ENCODE measurements at places on chromosomes 1 and 21. TPM values are rescaled to one million over a fixed set of nuclear protein-coding genes. Genes with fewer than 3 reads are reported as not detected.

GRCh38 chr1:200488375-200489165 is 78.7 kb upstream of the ZNF281 start:
- no peaks in the 10 kb centered on the region for H3K4me1 ChIP-seq
- DNase-seq = peak; percentile 82
- no peak overlapping the region for H3K27ac ChIP-seq
- H3K4me3 ChIP-seq = no peak overlapping the region
- no peaks in the 10 kb centered on the region for H3K36me3 ChIP-seq

- no peak overlapping the region for H3K4me3 ChIP-seq
- H3K27me3 ChIP-seq = no peaks in the 10 kb centered on the region
- H3K36me3 ChIP-seq = no peaks in the 10 kb centered on the region
- no peak for DNase-seq
- no peaks in the 10 kb centered on the region for H3K4me1 ChIP-seq
- H3K27ac ChIP-seq = no peak overlapping the region
Measured at GRCh38 chr21:16956824-16957223, 556.0 kb upstream of the CXADR start.

DNA sequence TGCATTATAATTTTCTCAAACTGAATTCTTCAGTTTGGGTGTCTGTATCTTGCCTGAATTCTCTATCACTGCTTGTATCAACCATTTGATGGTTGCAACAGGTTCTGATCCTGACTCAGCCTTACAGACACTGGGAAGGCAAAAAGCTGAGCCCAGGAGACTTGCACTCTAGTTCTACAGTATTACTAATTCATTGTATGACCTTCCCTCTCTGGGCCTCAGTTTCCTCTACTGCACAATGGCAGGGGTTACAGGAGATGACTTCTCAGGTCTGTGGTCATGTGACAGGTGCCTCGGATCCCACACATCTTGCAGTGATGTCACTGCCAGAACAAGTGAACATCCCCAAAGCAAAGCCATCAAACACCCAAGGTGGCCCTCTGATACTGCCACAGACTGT is 38.7 kb downstream of the RRAGC start:
- H3K36me3 ChIP-seq = no peaks in the 10 kb centered on the region
- peaks cover 7% of the 10 kb centered on the region for H3K4me1 ChIP-seq
- H3K4me3 ChIP-seq = no peak overlapping the region
- no peak for DNase-seq

- no peak overlapping the region for H3K4me3 ChIP-seq
- no peaks in the 10 kb centered on the region for H3K36me3 ChIP-seq
- H3K27ac ChIP-seq = no peak overlapping the region
- DNase-seq = no peak
Measured at GRCh38 chr1:182430263-182431068, 19.5 kb upstream of the RGSL1 start.

- H3K27me3 ChIP-seq = peaks cover 13% of the 10 kb centered on the region
- DNase-seq = no peak
- no peaks in the 10 kb centered on the region for H3K4me1 ChIP-seq
- no peak overlapping the region for H3K27ac ChIP-seq
- H3K4me3 ChIP-seq = no peak overlapping the region
Measured at GRCh38 chr1:17957588-17958267, 149.9 kb upstream of the IGSF21 start.

DNA sequence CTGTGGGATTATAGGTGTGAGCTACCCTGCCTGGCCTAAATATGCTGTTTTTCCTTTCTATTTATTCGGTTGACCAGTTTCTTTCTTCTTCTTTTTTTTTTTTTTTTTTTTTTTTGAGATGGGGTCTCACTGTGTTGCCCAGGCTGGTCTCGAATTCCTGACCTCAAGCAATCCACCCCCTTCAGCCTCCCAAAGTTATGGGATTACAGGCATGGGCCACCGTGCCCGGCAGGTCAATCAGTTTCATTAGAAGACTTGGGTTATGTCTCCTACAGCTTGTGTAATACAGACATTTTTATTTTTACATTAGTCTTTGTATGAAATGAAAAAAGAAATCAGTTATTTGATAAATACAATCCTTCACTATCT is 61.1 kb downstream of the UCK2 start:
- no peak overlapping the region for H3K4me3 ChIP-seq
- H3K27ac ChIP-seq = no peak overlapping the region
- no peaks in the 10 kb centered on the region for H3K27me3 ChIP-seq
- no peak for DNase-seq
- H3K36me3 ChIP-seq = peaks cover 21% of the 10 kb centered on the region
- H3K4me1 ChIP-seq = no peaks in the 10 kb centered on the region

DNA sequence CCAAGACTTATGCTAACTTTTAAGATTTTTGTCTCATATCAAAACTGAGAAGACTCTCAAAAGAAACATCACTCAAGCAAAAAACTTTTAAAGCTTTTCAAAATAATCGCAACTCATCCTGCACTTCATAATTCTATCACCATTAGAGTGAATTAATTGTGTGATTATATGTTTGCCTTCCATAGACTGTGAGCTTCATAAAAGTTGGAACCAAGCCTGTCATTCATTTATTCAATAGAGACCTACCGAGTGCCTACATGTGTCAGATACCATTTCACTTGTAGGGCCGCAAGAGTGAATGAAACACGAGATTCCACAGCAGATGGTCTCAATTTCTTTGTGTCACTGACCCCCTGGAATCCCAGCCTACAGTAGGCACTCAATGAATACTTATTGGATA is 106.4 kb downstream of the RHOU start:
- H3K27me3 ChIP-seq = peaks cover under 1% of the 10 kb centered on the region
- DNase-seq = no peak
- no peak overlapping the region for H3K4me3 ChIP-seq
- no peaks in the 10 kb centered on the region for H3K36me3 ChIP-seq

- peaks cover 30% of the 10 kb centered on the region for H3K4me1 ChIP-seq
- H3K27ac ChIP-seq = no peak overlapping the region
Measured at GRCh38 chr1:71049951-71050598, 2.5 kb upstream of the PTGER3 start.

DNA sequence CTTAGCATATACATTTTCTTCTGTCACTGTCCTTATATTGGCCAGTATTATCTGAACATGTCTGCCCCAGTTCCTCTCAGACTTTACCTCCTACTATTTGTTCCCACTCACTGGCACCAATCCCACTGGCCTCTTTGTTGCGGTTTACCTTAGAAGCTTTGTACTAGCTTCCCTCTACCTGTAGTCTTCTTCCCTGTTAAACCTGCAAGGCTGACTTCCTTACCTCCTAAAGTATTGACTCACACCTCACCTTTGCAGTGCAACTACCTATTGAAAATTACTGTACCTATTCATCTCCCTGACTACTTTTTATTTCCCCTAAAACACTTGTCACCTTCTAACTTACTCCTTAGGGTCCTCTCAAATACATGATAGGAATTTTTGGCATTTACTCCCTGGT is 111.1 kb downstream of the CLEC20A start:
- DNase-seq = no peak
- no peak overlapping the region for H3K4me3 ChIP-seq
- H3K36me3 ChIP-seq = no peaks in the 10 kb centered on the region
- no peak overlapping the region for H3K27ac ChIP-seq
- H3K27me3 ChIP-seq = no peaks in the 10 kb centered on the region

DNA sequence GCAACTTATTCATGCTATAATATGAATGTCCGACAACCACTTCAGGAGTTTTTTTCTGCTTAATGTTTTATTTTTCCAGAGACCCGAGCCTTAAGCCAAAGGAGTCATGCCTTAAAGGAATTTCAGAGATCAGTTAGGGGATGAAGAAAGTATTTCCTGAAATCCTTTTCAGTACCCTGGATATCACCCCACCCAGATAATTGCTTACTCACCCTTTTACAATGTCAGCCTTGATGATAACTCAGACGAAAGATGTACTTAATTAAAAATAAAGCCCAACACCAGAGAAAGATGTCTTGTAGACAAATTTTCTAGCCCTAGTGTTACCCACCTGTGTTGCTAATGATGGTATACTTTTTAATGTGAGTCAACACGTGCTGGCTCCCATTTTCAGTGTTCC is 124.1 kb downstream of the XCL2 start:
- H3K27ac ChIP-seq = no peak overlapping the region
- H3K27me3 ChIP-seq = no peaks in the 10 kb centered on the region
- no peak overlapping the region for H3K4me3 ChIP-seq
- H3K4me1 ChIP-seq = no peaks in the 10 kb centered on the region

- peak; percentile 83 for DNase-seq
- H3K4me1 ChIP-seq = peaks cover 32% of the 10 kb centered on the region
- H3K36me3 ChIP-seq = no peaks in the 10 kb centered on the region
- no peak overlapping the region for H3K4me3 ChIP-seq
- no peaks in the 10 kb centered on the region for H3K27me3 ChIP-seq
Measured at GRCh38 chr1:57489358-57490036, 65.6 kb upstream of the DAB1 start.

GRCh38 chr21:34307991-34308532 is 55.7 kb upstream of the KCNE2 start:
- H3K4me3 ChIP-seq = no peak overlapping the region
- H3K36me3 ChIP-seq = no peaks in the 10 kb centered on the region
- no peak overlapping the region for H3K27ac ChIP-seq
- H3K27me3 ChIP-seq = peaks cover 20% of the 10 kb centered on the region

GRCh38 chr1:226606311-226607267 is 58.0 kb downstream of the STUM start:
- no peak overlapping the region for H3K4me3 ChIP-seq
- DNase-seq = no peak
- no peak overlapping the region for H3K27ac ChIP-seq

DNA sequence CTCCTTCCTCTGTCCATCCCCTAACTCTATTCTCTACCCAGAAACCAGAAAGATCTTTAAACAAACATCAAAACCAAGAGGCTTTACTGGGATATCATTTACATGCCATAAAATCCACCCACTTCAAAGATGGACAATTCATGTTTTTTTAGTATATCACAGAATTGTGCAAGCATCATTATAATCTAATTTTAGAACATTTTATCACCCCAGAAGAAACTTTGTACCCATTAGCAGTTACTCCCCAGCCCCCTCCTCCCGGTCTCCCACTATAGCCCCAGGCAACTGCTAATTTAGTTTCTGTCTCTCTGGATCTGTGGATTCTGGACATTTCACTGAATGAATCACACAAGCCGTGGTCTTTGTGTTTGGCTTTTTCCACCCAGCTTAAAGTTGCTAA is 4.8 kb upstream of the SELENON start:
- H3K27ac ChIP-seq = no peak overlapping the region
- no peaks in the 10 kb centered on the region for H3K36me3 ChIP-seq
- no peak overlapping the region for H3K4me3 ChIP-seq
- DNase-seq = no peak
- H3K27me3 ChIP-seq = no peaks in the 10 kb centered on the region

- no peak overlapping the region for H3K4me3 ChIP-seq
- H3K27me3 ChIP-seq = no peaks in the 10 kb centered on the region
- no peak for DNase-seq
- H3K36me3 ChIP-seq = no peaks in the 10 kb centered on the region
- H3K27ac ChIP-seq = no peak overlapping the region
- H3K4me1 ChIP-seq = peaks cover 22% of the 10 kb centered on the region
Measured at GRCh38 chr1:98098473-98098872, 177.6 kb upstream of the DPYD start.

GRCh38 chr21:35142036-35142815 is 93.1 kb upstream of the RUNX1 start:
- H3K27ac ChIP-seq = no peak overlapping the region
- H3K4me3 ChIP-seq = no peak overlapping the region
- no peaks in the 10 kb centered on the region for H3K27me3 ChIP-seq
- no peak for DNase-seq
- H3K36me3 ChIP-seq = no peaks in the 10 kb centered on the region

GRCh38 chr1:189708674-189709073 is 769.0 kb downstream of the BRINP3 start:
- no peaks in the 10 kb centered on the region for H3K27me3 ChIP-seq
- no peaks in the 10 kb centered on the region for H3K4me1 ChIP-seq
- no peaks in the 10 kb centered on the region for H3K36me3 ChIP-seq
- peak; percentile 31 for DNase-seq
- H3K27ac ChIP-seq = no peak overlapping the region

DNA sequence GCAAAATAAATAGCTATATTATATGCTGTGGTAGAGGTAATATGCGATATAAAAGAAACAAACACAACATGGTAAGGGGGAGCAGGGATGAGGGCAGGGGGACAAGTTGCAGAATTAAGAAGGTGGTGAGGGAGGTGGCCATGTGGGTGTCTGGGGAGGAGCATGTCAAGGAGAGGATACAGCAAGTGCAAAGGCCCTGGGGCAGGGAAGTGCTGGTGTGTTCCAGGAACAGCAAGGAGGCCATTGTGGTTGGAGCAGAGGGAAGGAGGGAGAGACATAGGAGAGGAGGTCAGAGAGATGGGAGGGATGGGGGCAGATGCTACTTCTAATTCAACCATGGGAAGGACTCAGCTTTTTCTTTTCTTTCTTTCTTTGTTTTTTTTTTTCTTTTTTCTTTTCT is 161.2 kb upstream of the IGSF21 start:
- H3K36me3 ChIP-seq = no peaks in the 10 kb centered on the region
- no peak overlapping the region for H3K4me3 ChIP-seq
- no peak overlapping the region for H3K27ac ChIP-seq
- H3K4me1 ChIP-seq = no peaks in the 10 kb centered on the region
- peaks cover 24% of the 10 kb centered on the region for H3K27me3 ChIP-seq
- DNase-seq = no peak

The SLAMF9 gene
- not detected for total RNA-seq

The SZT2 gene
- 34.6 TPM for total RNA-seq

The C4BPB gene
- not detected for total RNA-seq

The ASAP3 gene
- 13.8 TPM for total RNA-seq

The CFHR5 gene
- not detected for total RNA-seq

The TSACC gene
- total RNA-seq = 1.0 TPM

The TNN gene
- 0.09 TPM for total RNA-seq

The RHEX gene
- total RNA-seq = not detected

The KCNK2 gene
- total RNA-seq = not detected

The TDRD10 gene
- total RNA-seq = not detected

The OR10J1 gene
- total RNA-seq = not detected

The DNM3 gene
- total RNA-seq = 0.71 TPM

The MIA3 gene
- 56.3 TPM for total RNA-seq

The KMO gene
- 11.8 TPM for total RNA-seq

The INAVA gene
- total RNA-seq = 0.33 TPM

The NBPF4 gene
- total RNA-seq = not detected

The PTBP2 gene
- total RNA-seq = 29.1 TPM

The CLCNKB gene
- 0.13 TPM for total RNA-seq

Data from A673 (cell line).